Upper lobe of right lung (tissue), 1 donor: ENCODE measurements at places on chromosomes 6 and 20.
A peak's percentile ranks its signal among the peaks of the same experiment; 100 is the strongest.

- DNase-seq, result no peak
Measured at GRCh38 chr6:27743787-27744186, 168.4 kb downstream of the OR2B2 start.

DNA sequence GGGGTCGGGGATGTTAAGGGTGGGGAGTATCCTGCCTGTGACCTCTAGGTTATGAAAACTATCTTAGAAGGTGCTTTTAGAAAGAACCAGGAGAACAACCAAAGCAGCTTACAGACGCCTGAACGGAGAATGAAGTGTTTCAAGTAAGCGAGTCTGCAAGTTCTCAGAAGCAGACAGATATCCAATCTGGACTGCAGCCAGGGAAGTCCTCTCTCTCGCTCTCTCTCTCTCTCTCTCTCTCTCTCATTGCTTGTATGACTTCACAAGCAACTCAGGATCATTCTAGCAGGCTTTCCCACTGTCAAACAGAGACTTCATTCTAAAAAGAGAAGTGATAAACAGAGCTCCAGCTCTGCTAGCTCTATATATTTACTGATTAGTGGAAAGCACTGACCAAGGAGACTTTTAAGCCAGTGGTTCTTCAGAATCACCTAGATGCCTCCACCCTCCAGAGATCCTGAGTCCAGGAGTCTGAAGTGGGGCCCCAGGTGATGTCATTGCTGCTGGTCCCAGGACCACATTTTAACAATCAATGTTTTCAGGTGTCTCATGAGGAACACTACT, 6.0 kb downstream of the TCF21 start:
- DNase-seq, result no peak

DNA sequence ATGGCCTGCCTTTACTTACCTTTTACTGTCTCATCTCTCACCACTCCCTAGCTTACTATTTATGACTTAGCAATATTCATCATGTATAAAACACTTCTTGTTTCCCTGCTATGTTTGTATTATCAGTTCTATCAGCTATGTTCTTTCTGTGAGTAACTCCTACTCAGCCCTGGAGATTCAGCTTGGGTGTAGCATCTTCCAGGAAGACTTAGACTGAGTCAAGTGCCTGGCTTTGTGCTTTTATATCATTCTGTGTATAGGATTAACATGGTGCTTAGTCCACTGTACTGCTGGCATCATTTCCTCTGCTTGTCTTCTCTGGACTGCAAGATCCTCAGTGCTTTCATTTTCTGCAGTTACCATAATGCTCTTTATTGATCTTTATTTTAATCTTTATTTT, 257.8 kb downstream of the BTBD3 start:
- no peak for DNase-seq

- DNase-seq, result peak; percentile 43
Measured at GRCh38 chr20:49187330-49187850, 744 bp downstream of the STAU1 start.

DNA sequence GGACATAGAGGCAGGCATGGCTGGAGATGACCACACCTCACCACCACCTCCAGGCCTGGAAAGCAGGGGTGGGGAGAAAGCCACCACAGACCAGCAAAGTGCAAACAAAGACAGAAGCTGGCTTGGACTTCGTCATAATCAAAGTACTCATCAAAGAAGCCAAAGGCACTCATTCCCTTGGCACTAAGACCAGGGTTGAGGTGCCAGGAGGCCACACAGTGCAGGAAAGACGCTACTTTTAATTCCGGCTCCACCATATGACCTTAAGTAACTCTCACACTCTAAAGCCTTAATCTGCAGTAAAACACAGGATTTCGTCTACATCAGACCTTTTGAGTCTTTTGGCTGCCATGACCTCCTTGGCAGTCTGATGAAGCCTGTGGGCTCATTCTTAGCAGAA, 123.1 kb downstream of the HIVEP2 start:
- no peak for DNase-seq

DNA sequence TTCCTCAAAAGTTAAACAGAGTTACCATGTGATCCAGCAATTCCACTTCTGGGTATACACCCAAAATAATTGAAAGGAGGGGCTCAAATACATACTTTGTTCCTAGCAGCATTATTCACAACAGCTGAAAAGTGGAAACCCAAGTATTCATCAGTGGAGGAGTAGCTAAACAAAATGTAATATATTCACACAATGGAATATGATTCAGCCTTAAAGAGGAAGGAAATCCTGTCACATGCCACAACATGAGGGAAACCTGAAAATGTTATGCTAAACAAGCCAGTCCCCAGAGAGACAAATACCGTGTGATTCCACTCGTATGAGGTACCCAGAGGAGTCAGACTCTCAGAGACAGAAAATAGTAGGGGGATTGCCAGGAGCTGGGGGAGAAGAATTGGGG, 44.5 kb downstream of the PXDC1 start:
- DNase-seq, result no peak

- DNase-seq, result no peak
Measured at GRCh38 chr6:12355354-12355753, 65.2 kb downstream of the EDN1 start.

- peak; percentile 58 for DNase-seq
Measured at GRCh38 chr6:127514179-127514772, 4.9 kb downstream of the MTCL3 start.

DNA sequence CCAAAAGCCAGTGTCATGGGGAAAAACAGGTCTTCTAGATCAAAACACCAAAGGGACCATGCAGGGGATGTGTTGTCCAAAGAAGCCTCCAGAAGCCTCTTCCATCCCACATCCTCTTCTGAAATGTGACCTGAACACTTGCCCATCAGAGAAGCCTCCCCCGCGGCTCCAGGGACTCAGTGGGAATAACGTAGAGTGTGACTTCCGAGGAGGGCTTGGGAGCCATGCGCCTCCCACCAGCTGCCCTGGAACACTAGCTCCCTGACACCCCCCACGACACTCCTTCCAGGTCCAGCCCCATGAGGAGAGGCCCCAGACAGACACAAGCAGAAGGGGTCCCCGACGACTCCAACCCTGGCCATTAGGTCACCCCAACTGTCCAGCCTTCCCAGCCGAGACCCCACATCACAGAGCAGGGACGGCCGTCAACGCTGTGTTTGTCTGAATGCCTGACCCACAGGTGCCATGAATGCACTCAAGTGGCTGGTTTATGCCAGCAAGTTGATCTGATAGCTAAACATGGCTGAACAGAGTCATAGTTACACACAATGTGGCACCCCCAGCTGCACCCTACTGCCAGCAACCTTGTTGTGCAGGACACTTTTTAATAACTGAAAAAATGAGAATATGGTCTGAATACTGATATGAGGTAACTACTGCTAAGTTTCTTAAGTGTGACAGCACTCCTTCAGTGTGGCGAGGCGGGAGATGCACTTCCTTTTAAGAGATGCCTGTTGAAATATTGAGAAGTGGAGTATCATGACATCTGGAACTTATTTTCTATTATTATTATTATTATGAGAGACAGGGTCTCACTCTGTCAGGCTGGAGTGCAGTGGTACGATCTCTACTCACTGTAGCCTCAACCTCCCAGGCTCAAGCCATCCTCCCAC, 58.0 kb downstream of the GINS1 start:
- DNase-seq, result peak; percentile 1

DNA sequence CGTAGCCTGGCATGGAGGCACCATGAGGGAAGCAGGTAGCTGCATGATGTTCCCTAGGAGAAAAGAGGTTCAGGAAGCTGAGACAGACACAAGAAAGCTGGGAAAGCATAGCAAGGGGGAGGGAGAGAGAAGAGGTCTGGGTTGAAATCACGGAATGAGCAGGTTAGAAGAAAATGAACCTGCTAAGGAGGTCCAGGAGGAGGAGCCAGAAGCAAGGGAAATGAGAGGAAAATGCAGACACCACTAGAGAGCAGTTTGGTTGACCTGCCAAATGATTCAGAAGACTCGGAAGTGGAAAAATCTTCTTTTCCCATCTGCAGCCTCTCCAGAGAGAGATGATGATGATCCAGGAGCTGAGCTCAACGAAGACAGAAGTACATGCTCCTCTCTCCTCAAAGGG, 70.9 kb downstream of the VIP start:
- no peak for DNase-seq

GRCh38 chr6:45386501-45386900, 8.8 kb upstream of the SUPT3H start:
- DNase-seq, result no peak

DNA sequence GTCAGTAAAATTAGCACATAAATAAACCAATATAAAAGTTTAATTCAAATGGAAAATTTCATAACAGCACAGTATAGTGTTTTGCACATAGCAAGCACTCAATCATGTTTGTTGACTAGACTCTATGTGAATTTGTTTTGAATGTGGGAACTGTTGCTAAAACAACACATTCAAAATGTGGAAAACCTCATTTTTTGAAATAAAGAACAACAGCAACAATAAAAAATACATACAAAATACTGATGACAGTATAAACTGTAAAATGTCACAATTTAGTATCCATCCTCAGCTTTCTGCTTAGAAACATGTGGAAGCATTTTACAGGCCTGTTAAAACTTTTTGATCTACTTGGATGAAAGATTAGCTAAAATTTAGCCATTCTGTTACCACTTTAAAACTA, 47.4 kb downstream of the HDAC2 start:
- DNase-seq, result no peak

- DNase-seq, result no peak
Measured at GRCh38 chr20:45796337-45797065, 4.7 kb downstream of the DNTTIP1 start.

GRCh38 chr20:19974630-19975435, 42.3 kb upstream of the NAA20 start:
- peak; percentile 94 for DNase-seq

- DNase-seq, result no peak
Measured at GRCh38 chr6:154907291-154907690, 87.8 kb upstream of the TIAM2 start.

- no peak for DNase-seq
Measured at GRCh38 chr20:32437391-32438074, 79.4 kb downstream of the ASXL1 start.

DNA sequence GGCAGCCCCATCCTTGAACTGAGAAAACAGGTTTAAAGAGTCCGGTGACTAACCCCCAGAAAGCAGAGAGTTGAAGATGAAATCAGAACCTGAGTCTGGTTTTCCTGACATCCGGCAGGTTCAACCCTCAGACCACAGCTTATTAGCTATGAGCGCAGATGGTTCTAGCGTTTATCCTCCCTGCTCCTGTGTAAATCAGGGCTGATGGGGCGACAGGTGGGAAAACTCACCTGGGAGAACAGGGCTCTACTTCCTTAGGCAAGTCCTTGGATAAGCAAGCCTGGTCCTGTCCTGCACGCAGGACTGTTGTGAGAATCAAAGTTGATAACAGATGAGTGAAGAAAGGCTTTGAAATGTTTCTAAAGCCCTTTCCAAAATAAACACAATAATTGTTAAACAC, 31.4 kb downstream of the GHRH start:
- DNase-seq, result no peak
